ENCODE measurements at places on chromosomes 13 and 19.

GRCh38 chr13:36130193-36130551 is 1.0 kb downstream of the DCLK1 start:
- no peak for DNase-seq

- DNase-seq = no peak
Measured at GRCh38 chr19:10935371-10936059, 6.9 kb downstream of the TIMM29 start.

- DNase-seq = no peak
Measured at GRCh38 chr13:29884671-29885430, 34.4 kb upstream of the UBL3 start.

GRCh38 chr13:113526466-113527220 is 36.1 kb upstream of the DCUN1D2 start:
- DNase-seq = no peak

GRCh38 chr13:69418319-69418718 is 689.3 kb upstream of the ATXN8OS start:
- DNase-seq = no peak

DNA sequence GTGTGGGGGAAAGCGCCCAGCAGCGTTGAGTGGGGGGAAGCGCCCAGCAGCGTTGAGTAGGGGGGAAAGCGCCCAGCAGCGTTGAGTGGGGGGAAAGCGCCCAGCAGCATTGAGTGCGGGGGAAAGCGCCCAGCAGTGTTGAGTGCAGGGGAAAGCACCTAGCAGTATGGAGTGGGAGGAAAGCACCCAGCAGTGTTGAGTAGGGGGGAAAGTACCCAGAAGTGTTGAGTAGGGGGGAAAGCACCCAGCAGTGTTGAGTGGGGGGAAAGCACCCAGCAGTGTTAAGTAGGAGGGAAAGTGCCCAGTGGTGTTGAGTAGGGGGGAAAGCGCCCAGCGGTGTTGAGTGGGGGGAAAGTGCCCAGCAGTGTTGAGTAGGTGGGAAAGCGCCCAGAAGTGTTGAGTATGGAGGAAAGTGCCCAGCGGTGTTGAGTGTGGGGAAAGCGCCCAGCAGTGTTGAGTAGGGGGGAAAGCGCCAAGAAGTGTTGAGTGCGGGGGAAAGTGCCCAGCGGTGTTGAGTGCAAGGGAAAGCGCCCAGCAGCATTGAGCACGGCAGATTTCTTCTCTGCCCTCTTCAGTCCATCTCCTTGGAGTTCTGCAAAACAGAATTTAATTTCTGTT is 138.4 kb downstream of the ATP11A start:
- DNase-seq = no peak

- DNase-seq = no peak
Measured at GRCh38 chr19:50569938-50570540, 1.8 kb upstream of the LRRC4B start.

DNA sequence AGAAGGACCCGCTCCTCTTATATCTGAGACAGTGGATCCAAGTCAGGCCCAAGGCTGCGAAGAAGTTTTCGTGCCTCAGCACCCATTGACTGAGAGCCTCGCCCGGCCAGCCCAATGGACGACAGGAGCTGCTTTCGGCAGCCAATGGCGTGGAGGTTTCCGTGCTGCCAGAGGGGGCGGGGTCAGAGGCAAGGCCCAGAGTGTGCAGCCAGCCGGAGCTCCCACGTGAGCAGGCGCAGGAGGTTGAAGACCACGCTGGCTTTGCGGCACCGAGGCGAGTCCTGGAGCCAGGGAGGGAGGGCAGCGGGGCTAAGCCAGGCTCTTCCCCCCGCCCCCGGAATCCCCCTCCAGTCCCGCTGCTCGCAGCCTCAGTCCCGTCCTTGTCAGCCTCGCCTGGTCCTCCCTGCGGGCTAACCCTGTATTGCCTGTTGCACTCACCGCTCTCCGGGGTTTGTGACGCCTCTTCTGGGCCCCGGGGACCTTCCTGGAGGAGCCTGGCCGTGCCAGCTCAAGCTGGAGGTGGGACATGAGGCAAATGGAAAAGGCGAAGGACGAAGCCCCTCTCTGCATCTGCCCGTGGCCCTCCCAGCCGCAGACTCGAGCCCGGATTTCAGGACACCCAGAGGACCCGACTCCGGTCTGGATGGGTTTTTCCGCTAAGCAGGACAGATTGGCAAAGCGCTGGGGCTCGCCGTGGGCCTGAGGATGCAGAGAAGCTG is 1.5 kb downstream of the IFNL4 start:
- DNase-seq = no peak

DNA sequence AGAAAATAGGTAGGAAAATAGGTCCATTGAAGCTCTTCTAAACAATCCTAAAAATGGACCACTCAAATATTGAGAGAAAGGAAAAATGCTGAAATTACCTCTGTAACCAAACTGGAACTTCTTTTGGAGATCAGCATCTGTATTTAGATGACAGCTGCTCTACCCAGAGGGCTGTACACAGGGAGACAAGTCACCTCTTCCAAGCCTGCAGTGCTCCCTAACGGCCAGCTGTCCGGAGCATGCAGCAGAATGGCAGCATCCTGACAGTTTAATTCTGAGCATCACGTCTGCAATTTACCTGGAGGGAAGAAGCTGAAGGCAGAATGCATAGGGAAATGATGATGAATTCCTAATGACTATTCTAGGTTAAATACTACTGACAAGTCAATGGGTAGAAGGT is 62.8 kb upstream of the DIAPH3 start:
- peak; percentile 45 for DNase-seq

- DNase-seq = no peak
Measured at GRCh38 chr13:60412909-60413616, 16.0 kb downstream of the TDRD3 start.

GRCh38 chr13:98506322-98506721 is 70.6 kb downstream of the STK24 start:
- no peak for DNase-seq

GRCh38 chr19:46079576-46079975 is 38.8 kb upstream of the IGFL4 start:
- no peak for DNase-seq

GRCh38 chr19:14118165-14119051 is 846 bp upstream of the PRKACA start:
- peak; percentile 91 for DNase-seq

GRCh38 chr19:45407091-45407375 is 589 bp downstream of the POLR1G start:
- DNase-seq = no peak

DNA sequence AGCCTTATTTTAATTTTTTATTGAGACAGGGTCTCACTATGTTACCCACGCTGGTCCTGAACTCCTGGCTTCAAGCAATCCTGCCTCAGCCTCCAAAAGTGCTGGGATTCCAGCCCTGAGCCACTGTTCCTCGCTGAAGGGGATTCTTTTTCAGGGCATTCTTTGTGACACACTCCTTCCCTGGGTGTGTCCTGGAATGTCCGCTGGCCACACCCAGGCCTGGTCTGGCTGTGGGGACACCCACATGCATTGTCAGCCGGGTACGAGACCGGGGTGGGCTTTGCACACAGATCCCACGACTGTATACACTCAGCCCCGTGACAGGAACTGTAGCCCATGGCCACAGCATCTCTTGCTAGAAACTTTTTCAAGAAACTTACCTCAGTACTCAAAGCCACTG is 34.4 kb upstream of the GATAD2A start:
- DNase-seq = no peak

All from AG10803 (cell line).